ENCODE measurements at places on chromosomes 6 and 20.

- DNase-seq, result no peak
Measured at GRCh38 chr20:7497985-7498384, 442.3 kb downstream of the HAO1 start.

DNA sequence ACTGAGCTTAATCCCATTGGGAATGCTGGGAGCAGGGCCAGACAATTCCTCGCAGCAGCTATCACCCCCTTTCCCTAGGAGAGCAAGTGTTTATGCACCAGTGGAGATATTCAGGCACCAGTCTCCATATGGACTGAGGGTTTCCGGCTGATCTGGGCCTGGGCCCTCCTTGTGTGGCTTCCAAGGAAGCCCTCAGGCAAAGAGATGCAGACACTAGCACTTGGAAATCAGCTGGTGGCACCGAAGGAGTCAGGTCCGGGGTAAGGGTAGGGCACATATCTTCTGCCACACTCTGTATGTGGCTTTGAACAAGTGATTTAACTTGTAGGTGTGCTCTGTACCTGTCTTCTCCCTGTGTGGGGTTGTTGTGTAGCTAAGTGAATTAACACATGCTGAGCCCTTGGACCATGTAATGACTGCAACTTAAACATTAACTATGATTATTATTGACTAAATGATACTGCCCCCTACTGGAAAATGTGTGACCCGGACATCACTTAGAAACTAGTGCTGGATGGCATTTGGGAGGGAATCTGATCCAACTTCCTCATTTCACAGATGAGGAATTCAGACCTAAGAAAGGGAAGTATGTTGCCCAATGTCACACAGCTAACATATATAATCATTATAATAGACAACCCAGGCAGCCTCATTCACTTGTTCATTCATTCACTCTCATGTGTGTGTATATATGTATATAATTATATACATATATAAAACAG lies 19.3 kb upstream of the WFDC2 start:
- no peak for DNase-seq

DNA sequence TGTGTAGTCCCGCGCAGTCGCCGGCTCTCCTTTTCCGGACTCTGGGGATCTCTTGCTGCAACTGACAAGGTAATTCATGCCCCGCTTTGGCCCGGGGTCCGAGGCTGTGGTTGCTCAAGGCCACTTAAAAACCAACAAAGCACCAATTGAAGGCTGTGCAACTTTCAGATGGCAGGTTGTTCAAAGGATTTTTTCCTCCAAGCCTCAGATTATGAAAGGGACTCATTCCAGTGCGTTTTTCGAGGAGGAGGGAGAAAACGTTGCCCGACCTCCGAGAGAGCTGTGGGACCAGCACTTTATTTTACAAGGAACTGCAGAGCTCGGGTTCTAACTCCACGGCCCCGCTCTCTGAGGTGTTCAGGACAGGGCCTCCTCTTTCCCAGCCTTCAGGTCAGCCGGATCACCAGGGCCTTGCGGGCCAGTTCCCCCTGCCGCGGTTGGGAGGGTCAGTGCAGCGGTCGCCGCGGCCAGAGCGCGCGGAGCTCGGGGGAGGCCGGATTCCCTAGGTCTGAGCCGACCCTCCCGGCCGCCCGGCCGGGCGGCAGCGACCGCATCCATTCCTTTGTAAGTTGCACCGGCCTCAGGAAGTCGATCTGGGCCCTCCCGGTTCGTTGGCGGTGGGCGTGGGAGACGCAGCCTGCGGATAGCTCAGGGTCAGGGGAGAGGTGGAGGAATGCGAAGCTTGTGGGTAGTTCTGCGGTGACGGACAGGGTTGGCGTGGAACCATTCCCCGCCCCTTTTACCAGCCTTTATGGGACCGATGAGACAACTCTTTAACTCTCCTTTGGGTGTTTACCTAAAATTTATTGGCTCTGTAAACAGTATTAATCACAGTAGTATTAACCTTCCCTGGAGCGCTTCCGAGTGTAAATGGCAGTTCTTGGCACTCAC lies 1.6 kb downstream of the UTRN start:
- no peak for DNase-seq

GRCh38 chr6:130026859-130027258 lies 8.5 kb downstream of the L3MBTL3 start:
- DNase-seq, result no peak

GRCh38 chr6:119856136-119856535 lies 506.6 kb upstream of the MAN1A1 start:
- no peak for DNase-seq

DNA sequence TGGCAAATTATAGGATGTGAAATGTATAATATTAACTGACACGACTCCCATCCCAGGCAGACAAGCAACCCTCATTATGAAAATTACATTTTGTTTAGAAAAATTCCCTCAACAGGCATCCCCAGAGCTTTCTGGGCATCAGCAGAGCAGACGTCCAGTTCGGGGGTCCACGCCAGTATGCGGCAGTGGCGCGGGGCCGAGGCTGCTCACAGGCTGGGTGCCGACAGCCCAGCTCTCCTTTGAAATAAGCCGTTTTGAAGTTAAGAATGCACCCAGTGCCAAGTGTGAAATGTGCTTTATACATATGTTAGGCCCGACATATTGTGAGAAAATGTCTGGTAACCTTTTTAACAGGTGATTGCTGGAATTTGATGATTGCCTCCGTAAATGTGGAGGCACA lies 50.4 kb downstream of the RPP40 start:
- DNase-seq, result no peak

- peak; percentile 14 for DNase-seq
Measured at GRCh38 chr20:3751675-3752385, 15.7 kb downstream of the ADISSP start.

All from activated CD8-positive, alpha-beta memory T cell treated with anti-CD3 and anti-CD28 coated beads for 1 hour (primary cell).